ENCODE measurements at places on chromosomes 7 and 10.

GRCh38 chr10:75400771-75401568 is 594 bp downstream of the ZNF503 start:
- DNase-seq = no peak

DNA sequence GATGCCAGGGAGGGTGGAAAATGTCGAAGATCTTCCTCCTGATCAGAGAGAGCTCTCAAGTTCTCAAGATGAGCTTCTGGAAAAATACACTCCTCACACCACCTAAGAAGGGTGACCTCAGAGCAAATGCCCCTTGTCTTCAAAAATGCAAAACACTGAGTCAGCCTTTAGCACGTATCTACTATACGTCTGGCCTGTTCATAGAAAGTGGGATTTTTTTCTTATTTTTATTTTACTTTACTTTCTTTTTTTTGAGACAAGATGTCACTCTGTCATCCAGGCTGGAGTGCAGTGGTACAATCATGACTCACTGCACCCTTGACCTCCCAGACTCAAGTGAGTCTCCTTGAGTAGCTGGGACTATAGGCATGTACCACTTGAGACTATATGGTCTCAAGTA is 57.1 kb downstream of the AFAP1L2 start:
- DNase-seq = no peak

DNA sequence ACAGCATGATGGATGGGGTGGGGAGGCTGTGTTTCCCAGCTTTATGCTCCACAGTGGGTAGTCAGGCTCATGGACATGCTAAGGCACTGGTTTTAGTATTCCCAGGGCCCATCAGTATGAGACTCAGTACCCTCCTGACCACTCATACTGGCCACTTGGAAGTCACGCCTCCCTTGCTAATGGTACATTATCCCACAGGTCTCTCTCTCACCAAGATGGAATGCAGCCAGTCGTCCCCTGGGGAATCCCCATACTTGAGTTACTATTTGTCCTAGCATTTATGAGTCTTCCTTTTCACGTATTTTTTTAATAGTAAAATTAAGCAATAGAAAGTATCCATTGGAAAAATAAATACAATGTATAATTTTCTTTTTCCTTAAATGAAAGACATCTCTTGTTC is 80.6 kb upstream of the TBX20 start:
- DNase-seq = no peak

DNA sequence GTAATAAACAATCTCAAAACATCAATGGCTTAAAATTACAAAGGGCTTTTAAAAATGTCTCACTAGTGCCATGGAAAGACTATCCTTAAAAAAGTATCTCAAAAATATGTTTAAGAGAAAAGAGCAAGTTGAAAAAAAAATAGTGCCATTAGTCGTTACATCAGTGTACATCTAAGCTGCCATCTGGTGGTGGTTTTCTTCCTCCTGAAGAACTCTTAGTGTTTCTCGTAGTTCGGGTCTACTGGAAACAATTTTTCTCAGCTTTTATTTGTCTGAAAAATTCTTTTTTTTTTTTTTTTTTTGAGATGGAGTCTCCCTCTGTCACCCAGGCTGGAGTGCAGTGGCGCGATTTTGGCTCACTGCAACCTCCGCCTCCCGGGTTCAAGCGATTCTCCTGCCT is 5.9 kb upstream of the GARIN1A start:
- no peak for DNase-seq

All from C1 segment of cervical spinal cord (tissue), 14 donors.